ENCODE measurements at places on chromosomes 4 and X. TPM values are rescaled to one million over a fixed set of nuclear protein-coding genes. Genes with fewer than 3 reads are reported as not detected.

DNA sequence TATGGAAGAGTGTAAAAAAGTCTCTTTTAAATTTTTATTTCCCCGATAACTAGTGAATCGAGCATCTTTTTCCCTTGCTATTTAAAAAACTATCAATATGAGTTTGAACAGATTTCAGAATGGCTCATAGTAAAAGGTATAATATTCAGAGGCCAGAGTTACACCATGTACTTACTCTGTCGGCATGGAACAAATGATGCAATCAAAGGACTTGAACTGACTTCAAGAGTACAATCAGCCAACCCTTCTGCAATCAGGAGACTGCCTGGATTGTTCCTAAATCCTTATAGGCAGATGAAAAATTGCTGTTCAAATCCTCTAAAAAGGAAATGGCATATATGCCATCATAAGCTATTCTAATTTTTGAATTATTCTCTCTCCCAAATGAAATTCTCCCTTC, 273.3 kb downstream of the SH2D1A start:
- no peak for DNase-seq

The LRAT gene
- 0.42 TPM for total RNA-seq

DNA sequence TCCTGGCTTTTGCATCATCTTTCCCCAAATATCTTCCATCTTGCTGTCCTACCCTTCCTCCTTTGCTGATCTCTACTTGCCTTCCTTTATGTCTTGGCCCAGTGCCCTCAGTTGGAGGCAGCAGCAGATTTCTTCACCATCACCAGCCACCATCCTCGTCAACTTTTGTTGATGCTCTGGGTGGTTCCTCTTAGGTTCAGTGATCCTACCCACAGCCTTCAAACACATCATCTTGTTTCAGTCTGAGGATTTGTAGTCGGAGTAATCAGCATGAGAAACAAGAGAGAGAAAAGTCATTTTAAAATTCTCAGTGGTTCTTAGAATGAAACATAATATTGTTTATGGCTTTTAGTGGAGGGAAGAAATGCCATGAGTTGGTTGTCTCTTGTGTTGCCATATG, 65.8 kb downstream of the FTHL17 start:
- DNase-seq = no peak

The SSX2 gene
- not detected for total RNA-seq

The GIMD1 gene
- total RNA-seq = not detected

The FGF13 gene
- total RNA-seq = 6.5 TPM

The BST1 gene
- total RNA-seq = 10.1 TPM

DNA sequence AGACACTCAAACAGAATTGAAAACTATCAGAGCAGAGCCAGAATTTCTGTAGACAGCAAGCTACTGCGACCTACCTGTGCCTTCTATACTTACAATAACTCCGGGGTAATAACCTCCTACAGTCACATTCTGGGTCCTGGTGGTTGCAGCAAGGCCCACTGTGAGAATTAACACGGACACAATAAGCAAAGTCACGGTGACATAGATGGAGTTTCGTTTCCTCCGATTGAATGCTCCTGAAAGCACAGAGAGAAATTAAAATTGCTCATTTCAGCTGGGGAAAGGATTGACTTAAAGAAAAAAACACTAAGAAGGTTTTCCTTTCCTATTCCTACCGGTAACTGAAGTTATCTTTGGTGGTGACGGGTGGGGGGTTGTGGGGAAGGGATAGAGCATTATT, 7.0 kb downstream of the TMEM255A start:
- no peak for DNase-seq
